Activated gamma-delta T cell (primary cell): ENCODE measurements at places on chromosomes 1 and 21.

DNA sequence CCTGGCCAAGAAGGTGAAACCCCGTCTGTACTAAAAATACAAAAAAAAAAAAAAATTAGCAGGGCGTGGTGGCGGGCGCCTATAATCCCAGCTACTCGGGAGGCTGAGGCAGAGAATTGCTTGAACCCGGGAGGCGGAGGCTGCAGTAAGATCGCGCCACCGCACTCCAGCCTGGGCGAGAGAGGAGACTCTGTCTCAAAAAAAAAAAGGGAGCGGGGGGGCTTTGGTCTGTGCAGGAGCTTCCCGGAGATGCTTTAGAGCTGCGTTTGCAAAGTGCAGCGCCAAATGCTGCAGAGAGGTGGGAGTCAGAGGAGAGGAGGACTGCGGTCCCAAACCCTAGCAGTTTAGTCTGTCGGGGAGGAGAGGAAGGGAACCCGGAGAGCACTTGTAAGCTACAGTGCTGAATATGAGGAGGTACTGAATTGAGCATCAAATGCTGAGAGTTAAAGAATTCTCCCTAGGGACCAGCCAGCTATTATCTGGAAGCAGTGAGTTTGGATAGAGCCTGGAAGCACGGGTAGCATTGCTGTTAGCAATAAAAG is 569 bp downstream of the FALEC start:
- no peak for DNase-seq

DNA sequence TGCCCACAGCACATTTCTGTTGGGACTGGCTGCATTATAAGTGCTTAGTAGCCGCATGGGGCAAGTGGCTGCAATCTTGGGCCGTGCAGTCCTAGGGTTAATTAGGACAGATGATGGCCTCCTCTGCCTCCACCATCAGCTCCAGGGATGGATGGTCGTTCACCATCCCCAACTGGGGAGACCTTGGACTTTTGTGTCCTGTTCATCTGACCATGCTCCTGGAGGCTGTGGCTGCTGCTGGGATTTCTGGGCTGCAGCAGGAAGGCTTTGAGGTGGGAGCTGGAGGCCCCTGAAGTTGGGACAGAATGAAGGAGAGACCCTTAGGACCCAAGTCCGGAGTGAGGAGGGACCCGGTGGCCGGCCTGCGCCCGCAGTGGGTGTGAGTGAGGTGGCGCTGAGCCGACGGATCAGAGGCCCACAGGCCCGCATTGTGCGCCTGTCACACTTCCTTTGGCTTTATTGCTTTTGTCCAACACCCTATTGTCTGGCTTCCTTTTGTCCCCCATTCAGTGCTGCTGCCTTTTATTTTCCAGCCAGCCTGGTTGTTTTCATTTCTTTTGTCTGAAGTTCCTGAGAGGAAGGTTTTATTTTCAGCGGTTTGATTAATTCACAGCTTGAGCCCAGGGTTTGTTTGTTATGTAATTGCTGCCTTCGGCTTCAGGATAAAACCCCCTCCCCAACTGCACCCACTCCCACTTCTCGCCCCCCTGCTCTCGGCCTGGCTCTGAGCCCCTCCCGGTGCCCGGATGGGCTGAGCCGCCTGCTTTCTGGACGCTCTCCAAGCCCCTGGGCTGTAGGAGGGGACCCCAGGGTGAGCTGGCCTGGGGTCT is 35.6 kb downstream of the SOX13 start:
- DNase-seq, result no peak

GRCh38 chr1:222023025-222023424 is 281.1 kb upstream of the DUSP10 start:
- no peak for DNase-seq

DNA sequence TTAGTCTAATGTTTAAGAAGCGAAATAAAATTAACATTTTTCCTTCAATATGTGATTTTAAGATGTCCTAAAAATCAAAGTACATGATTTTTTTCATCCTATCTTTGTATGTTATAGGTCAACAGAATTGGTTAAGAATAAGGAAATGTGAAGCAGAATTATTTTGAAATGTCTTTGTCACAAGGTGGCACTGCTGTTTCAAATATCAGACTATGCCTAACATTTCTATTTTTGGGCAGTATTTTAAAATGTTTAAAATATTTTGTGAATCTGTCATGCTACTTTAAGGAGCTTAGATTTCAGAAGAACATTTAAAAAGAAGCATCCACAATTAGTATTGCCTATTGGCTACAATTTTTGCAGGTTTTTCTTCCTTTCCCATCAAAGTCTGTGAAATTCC is 38.7 kb downstream of the AMY1C start:
- no peak for DNase-seq

DNA sequence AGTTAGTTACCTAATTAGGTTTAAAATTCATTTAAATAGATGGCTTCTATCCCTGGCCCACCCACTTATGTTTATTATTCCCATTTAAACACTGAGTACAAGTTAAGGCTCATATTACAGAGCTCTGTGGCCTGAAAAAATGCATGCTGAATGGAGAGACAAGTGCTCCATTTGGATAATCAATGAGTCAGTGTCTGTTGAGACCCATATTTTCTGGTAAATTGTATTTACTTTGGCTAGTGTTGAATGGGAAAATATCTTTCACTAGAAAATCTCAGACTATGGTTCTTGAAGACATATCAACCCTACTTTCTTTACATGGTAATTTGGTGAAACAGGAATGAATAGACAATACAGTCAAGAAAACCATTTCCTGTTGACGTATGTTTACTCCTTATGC is 356.0 kb downstream of the S1PR1 start:
- no peak for DNase-seq

DNA sequence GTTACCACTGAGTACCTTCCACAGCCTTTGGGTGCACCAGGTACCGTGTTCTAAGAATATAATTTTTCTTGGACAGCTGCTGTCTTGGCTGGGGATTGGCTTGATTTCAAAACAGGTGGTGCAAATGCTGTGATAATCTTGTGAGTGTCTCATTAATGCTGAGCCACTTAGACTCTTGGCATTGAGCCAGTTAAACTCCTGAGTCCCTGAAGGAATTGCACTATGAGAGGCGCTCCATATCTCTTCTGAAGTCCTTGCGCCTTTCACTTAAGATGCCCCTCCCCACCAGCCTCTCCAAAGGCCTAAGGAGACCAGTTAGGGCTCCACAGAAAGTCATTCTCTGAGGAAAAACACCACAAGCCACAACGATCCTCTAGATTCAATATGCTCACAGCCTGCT is 51.0 kb downstream of the BACH1 start:
- DNase-seq, result no peak

DNA sequence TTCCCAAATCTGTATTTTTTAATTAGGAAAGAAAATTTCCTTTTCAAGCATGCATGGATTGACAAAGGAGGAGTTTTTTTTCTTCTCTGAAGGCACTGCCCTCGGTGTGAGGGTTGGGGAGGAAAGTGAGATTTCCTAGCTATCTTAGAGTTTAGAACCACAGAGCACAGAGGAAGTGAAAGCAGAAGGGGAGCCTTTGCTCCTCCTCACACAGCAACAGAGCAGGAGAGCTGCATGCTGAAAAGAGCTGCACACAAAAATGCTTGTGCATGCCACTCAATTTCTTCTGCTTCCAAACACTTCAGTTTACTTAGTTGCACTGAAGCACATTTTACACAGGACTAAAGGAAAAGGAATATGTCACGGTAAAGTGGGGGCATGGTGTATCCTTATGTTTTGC is 308.1 kb downstream of the GPATCH2 start:
- DNase-seq, result no peak

DNA sequence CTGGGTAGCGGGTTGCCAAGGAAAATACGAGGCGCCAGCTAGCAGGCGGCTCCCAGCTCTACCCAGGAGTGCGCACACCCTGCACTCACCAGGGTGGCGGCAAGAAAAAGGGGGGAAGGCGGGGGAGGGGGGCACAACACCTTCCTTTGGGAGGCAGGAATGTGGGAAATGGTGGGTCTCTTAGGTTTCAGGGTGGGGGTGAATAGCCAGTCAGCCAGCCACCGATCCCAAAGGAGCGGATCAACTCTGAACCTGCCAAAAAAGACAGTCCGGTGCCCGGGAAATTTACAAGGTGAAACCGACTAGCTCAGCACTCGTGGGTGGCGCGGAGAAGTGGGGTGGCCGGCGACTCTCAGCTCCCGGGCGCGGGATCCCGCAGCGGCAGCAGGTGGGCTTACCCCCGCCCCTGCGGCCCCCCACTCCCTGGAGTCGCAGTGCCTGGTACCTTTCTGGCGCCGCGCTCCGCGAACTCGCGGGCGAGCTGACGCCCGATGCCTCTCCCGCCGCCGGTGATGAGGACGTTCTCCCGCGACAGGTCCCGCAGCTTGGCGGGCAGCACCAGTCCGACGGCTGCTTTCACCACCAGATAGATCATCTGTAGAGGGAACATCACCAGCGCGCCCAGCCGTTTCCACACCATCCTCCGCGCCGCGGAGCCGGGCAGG is 1.2 kb downstream of the DHRS3 start:
- no peak for DNase-seq

GRCh38 chr1:119510046-119510445 is 3.0 kb downstream of the HSD3B1 start:
- no peak for DNase-seq

DNA sequence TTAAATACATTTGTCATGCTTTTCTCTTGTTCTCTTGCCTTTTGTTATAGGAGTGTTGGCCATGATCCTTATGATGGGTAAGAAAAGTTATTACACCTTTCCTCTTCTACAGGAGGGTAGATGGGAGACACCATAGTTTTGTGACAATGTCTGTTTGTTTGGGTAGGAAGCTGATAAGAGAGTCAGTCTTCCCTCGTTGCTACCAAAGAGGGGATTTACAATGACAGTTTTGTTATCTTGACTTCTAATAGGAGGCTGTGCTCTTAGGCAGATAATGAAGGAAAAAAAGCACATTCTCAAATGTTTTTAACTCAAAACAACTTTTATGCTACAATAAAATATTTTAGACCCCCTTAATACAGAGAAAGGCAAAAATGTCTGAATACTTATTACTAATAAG is 48.0 kb upstream of the WLS start:
- DNase-seq, result no peak

DNA sequence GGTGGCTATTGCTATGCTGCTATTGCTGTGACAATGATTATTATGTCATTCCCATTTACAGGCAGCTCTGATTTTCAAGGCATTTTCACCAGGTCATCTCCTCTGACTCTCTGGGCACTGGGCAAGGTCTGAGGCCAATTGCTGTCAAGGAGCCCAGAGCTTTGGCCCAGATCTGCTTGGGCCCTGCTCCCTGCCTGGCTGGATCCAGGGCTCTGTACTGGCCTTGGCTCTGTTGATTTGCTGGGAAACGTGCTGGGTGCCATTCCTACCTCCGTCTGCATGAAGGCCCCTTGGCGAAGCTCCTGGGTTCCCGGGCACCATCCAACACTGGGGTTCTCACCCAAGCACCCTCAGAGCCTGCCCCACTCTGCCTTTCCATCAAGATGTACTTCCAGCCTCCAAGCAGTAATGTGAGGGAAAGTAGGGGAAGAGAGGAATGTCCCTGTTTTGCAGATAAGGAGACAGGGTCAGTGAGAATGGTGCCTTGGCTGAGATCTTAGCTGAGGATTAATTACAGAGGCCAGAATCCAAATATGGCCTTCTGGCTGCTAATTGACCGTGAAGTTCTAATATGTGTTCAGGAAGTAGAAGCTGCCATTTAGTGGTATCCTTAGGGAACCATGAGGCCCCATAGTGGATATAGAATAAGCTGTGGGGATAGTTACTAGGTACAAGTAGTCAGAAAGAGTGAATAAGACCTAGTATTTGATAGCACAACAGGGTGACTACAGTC is 63.9 kb downstream of the HTR6 start:
- no peak for DNase-seq

- no peak for DNase-seq
These were observed 145.6 kb downstream of the HMGB4 start for GRCh38 chr1:34009340-34009985.

GRCh38 chr1:116956378-116956777 is 45.2 kb upstream of the CD101 start:
- no peak for DNase-seq

DNA sequence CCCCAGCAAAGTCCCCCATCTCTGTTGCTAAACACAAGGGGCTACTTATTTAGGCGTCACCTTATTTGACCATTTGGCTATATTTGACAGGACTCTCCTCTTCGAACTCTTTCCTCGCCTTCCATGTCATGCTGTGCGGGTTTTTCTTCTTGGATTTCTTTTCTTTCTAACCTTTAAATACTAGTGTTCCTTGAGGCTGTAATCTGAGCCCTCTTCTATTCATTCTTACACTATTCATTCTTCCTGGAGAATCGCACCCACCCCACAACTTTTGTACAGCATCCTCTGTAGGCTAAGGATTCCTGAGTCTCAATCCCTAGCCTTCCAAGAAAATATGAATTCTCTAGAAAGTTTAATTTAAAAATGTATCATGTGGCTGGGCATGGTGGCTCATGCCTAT is 61.7 kb upstream of the C1orf115 start:
- DNase-seq, result no peak

DNA sequence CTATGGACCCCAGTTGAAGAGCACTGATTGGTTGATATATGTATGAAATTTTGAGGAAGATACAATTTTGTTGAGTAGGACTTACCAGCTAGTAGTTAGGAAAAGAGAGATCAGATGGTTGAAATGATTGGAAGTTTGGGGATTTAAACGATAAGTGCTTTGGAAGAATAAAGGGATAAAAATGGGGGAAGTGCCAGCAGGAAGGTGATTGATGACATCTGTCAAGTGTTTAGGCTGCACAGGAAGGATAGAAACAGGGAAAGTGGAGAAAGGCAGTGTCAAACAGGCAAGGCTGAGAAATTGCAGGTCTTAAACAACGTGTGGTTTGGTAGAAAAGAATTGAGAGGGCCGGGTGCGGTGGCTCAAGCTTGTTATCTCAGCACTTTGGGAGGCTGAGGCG is 22.3 kb downstream of the PDC start:
- DNase-seq, result no peak

DNA sequence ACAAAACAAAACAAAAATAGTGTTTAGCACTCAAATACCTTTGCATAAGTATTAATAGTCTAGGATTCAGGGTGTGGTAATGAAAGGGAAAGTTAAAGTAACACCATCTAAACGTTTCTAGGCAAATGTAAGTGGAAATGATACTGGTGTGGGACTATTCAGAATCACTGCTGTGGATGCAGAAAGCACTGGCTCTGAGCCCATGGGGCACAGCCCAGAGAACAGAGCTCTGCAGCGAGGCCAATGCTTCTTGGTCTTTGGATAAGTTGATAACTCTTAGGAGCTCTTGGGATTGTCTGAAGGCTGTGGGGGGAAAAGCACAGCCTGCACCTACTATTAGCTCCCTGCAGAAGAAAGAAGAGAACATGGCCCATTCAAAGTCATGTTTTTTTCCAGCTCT is 21.4 kb upstream of the DNM3 start:
- no peak for DNase-seq

DNA sequence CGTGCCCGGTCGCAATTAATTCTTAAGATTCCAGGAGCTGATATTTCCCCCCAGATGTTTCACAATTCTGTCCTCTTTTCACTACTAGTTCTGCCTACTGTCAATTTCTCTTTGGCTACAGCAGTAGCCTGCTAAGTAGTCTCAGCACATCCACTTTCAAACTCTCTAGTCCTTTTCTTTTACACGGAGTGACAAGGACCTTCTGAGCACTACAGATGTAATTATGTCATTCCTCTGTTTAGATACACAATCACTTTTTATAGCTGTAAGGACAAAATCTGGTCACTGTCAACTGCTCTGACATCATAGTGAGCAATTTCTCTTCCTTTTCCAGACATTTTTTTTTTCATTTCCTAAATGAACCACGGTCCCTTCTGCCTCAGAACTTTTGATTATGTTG is 421.7 kb upstream of the CHRM3 start:
- DNase-seq, result no peak
